ENCODE measurements at places on chromosomes 5 and 9. TPM values are rescaled to one million over a fixed set of nuclear protein-coding genes. Genes with fewer than 3 reads are reported as not detected.

The CNTFR gene
- total RNA-seq = 37.2 TPM

- H3K4me1 ChIP-seq = peaks cover 18% of the 10 kb centered on the region
- no peak overlapping the region for H3K4me3 ChIP-seq
- no peaks in the 10 kb centered on the region for H3K27me3 ChIP-seq
- no peak for DNase-seq
Measured at GRCh38 chr5:169646856-169647255, 9.8 kb downstream of the DOCK2 start.

DNA sequence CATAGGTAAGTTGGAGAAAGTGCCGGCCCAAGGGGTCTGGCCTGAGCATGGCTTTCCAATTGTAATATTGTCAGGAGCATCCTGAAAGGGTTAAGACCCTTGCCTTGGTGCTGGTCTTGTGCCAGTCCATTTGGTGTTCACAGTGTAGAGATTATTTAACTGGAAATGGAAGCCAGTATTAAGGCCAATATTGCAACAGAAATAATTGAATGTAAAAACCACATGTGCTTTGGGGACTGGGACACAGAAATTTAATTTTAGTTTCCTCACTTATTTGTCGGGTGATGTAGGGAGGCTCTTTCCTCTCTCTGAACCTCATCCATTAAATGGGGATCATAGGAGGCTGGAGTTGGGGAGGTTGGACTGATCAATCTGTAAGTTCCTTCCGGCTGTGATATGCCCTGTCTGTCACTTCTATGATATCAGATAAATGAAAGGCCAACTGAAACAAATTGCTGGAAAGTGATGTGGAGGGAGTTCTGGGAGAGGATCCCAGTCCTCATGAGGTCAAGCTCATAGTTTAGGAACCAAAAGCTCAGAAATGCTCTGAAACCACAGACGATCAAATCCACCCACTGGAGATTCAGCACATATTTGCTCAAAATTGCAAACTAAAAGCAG, 54.8 kb upstream of the COL15A1 start:
- H3K4me1 ChIP-seq = no peaks in the 10 kb centered on the region
- no peak overlapping the region for H3K4me3 ChIP-seq
- no peak overlapping the region for H3K27ac ChIP-seq
- DNase-seq = no peak
- H3K27me3 ChIP-seq = no peaks in the 10 kb centered on the region

DNA sequence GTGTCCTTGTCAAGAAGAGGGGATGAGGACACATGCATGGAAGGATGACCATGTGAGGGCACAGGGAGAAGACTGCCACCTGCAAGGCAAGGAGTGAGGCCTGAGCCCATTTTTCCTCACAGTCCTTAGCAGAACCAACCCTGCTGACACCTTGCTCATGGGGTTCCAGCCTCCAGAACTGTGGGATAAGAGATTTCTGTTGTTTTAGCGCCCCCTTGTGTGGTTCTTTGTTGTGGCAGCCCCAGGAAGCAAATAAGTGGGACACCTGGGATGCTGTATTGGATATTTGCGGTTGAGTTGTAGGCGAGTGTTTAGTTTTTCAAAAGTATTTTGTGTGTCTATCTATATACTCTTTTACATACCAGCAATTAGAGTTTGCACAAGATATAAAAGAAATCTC, 206.4 kb downstream of the NXNL2 start:
- H3K27ac ChIP-seq = no peak overlapping the region
- no peak overlapping the region for H3K4me3 ChIP-seq
- no peaks in the 10 kb centered on the region for H3K27me3 ChIP-seq
- peak; percentile 31 for DNase-seq
- peaks cover 16% of the 10 kb centered on the region for H3K4me1 ChIP-seq

GRCh38 chr5:10775646-10776045, 14.6 kb upstream of the DAP start:
- DNase-seq = no peak
- H3K4me1 ChIP-seq = no peaks in the 10 kb centered on the region
- H3K27ac ChIP-seq = no peak overlapping the region
- H3K27me3 ChIP-seq = no peaks in the 10 kb centered on the region

The TNFSF15 gene
- total RNA-seq = not detected

DNA sequence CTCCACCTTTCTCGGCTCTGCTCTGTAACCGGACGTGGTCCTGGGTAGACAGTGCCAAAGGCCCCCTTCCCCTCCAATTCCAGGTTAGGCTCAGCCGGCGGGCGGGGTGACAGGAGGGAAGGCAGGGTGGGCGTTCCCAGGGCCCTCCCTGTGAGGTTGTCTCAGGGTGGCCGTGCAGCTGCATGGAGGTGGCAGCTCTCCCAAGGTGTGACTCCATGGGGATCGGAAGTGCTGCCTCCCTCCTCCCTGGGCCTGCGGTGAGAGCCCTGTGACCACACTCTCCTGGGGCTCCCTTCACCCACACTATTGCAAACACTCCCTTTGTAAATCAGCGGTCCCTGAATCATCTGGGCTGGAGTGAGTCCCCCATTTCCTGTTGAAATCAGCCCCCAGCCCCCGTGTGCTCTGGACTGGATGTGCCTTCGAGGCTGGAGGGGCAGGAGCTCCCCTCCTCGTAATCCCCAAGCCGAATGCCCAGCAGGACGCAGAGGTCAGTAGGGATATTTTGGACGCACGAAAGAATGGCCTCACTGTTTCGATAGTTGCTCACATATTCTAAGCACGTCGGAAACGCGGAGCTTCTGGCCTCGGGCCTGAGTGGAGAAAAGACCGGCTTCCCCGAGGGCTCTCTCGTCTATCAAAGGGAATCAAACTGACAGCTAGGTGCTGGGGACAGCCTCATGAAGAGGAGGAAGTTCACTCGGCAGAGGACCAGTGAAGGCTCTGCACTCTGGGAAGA, 107.6 kb upstream of the COL5A1 start:
- no peak overlapping the region for H3K27ac ChIP-seq
- no peaks in the 10 kb centered on the region for H3K27me3 ChIP-seq
- no peaks in the 10 kb centered on the region for H3K36me3 ChIP-seq
- H3K4me3 ChIP-seq = no peak overlapping the region
- no peak for DNase-seq

GRCh38 chr5:125489146-125489545, 742.7 kb upstream of the ZNF608 start:
- H3K27me3 ChIP-seq = no peaks in the 10 kb centered on the region
- H3K27ac ChIP-seq = no peak overlapping the region
- DNase-seq = no peak
- H3K4me1 ChIP-seq = peaks cover 54% of the 10 kb centered on the region

GRCh38 chr5:124504081-124504916, 242.1 kb downstream of the ZNF608 start:
- no peaks in the 10 kb centered on the region for H3K4me1 ChIP-seq
- no peak overlapping the region for H3K4me3 ChIP-seq
- H3K36me3 ChIP-seq = no peaks in the 10 kb centered on the region
- DNase-seq = peak; percentile 15

DNA sequence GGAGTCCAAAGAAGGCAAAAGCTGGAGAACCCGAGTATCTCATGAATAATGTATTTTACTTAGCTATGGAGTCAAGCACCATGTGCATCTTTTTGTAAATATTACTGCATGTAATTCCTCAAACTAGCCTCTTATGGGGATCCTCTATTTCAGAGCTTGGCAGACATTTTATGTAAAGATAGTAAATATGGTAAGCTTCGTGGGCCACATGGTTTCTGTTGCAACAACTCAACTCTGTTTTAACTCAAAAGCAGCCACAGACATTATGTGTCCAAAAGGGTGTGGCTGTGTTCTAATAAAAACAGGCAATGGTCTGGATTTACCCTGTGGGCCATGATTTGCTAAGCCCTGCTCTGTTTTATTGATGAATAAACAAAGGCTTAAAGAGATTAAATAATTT, 17.3 kb downstream of the DAPK1 start:
- no peak overlapping the region for H3K27ac ChIP-seq
- no peak overlapping the region for H3K4me3 ChIP-seq
- no peak for DNase-seq
- no peaks in the 10 kb centered on the region for H3K27me3 ChIP-seq
- peaks cover 21% of the 10 kb centered on the region for H3K4me1 ChIP-seq

DNA sequence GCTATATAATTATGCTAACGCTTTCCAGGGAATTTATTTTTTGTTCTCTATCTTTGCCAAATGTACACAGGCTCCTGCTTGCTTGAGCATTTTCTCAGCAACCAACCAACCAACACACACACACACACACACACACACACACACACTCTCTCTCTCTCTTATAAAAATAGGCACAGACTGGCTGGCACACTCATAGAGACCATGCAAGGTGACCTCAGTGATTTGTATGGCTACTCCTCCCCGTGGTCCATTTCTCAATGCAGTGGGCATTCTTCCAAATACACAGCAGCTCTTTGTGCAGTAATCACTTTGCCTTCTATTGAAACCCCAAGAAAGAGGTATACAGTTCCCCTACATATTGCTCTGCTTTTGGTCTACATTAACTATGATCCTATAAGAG, 416.0 kb downstream of the MAN2A1 start:
- no peaks in the 10 kb centered on the region for H3K36me3 ChIP-seq
- no peak overlapping the region for H3K27ac ChIP-seq
- H3K4me3 ChIP-seq = no peak overlapping the region
- H3K4me1 ChIP-seq = peaks cover 35% of the 10 kb centered on the region
- no peaks in the 10 kb centered on the region for H3K27me3 ChIP-seq

DNA sequence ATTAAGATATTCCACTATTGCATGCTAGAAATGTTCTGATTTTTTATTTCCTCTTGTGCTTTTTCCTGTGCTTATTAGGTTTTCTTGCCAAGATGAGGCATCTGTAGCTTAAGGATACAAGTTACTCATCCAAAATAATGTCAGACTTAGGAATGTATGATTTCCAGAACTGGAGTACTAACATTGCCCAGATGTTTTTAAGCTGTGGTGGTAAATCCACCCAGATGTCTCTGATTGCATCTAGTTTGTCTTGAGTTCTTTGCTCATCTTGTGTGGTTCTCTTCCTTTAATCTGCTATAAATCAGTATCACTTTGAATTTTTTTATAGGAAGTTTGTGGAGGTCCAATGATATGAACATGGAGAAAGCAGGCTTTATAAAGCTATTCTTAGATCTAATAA, 337.5 kb upstream of the ZNF608 start:
- no peaks in the 10 kb centered on the region for H3K36me3 ChIP-seq
- H3K4me3 ChIP-seq = no peak overlapping the region
- no peaks in the 10 kb centered on the region for H3K4me1 ChIP-seq
- DNase-seq = no peak
- no peaks in the 10 kb centered on the region for H3K27me3 ChIP-seq

DNA sequence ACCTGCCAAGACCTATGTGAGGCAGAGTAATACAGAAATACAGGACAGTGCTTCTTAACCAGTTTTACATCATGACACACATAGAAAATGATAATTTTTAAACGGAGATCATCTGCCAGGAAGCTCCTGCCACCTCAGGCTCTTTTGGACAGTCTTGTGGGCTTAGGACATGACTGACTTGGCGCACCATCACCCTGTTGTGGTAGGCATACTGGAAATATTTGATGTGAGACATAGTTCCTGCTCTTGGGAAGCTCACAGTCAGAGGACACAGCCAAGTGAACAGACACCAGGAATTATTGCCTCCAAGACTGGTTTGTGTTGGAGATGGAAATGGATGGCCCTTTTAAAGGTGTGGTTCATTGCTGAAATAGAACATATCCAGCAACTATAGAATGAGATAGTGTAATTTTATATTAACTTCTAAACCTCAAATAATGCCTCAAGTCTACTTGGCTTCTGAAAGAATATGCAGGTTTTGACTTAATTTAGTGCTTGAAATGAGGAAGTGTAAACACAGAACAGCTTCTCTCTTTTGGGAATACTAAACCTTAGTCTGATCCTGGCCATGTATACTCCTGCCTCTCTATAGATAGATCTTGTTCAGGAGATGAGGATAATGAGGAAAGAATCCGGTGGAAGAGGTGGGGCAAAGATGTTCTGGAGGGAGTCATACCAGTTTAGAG, 19.7 kb downstream of the CPEB4 start:
- no peak overlapping the region for H3K4me3 ChIP-seq
- no peaks in the 10 kb centered on the region for H3K27me3 ChIP-seq
- DNase-seq = no peak

The FGFR4 gene
- 8.2 TPM for total RNA-seq

DNA sequence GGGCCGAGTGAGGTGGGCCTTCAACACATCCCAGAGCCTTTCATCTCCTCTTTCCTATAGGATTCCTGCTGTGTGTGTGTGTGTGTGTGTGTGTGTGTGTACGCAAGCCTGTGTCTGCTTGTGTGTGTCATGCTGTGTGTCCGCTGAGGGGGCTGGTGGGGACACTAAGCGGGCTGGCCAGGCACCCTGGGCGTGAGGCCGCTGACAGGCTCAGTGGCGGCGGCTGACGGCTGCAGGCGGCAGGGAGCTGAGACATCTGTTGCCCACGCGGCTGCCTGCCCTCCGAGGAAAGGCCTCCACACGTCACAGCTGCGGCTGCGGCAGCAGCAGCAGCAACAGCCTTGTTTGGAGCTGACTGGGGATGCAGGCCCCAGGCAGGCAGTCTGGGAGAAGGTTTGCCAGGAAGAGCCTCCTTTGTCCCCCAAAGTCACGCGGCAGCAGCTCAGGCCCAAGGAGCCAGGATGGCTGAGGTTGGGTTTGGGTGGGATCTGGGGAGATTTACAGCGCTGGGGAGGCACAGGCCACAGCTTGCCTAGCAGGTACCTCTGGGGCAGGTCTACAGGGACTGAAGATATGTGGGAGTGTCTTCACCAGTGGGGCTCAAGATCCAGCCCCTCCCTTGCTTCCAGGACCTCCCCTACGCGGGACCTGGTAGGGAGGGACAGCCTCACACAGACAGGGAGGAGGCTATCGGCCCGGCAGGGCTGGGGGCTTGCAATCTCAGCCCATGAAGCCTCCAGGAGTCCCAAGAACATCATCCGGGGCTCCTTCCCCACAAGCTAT, 1.8 kb downstream of the PDLIM4 start:
- H3K36me3 ChIP-seq = no peaks in the 10 kb centered on the region
- peaks cover 13% of the 10 kb centered on the region for H3K4me1 ChIP-seq
- no peak overlapping the region for H3K4me3 ChIP-seq
- H3K27me3 ChIP-seq = peaks cover 19% of the 10 kb centered on the region
- DNase-seq = peak; percentile 54
- H3K27ac ChIP-seq = no peak overlapping the region

The CAMK4 gene
- 5.0 TPM for total RNA-seq

The MCTP1 gene
- 2.9 TPM for total RNA-seq

- no peak for DNase-seq
- no peaks in the 10 kb centered on the region for H3K36me3 ChIP-seq
- H3K4me3 ChIP-seq = no peak overlapping the region
Measured at GRCh38 chr5:180742727-180743126, 2.9 kb upstream of the OR2Y1 start.

Measured in neural progenitor cell (in vitro differentiated cells).